ENCODE measurements at places on chromosomes 16 and 17.

DNA sequence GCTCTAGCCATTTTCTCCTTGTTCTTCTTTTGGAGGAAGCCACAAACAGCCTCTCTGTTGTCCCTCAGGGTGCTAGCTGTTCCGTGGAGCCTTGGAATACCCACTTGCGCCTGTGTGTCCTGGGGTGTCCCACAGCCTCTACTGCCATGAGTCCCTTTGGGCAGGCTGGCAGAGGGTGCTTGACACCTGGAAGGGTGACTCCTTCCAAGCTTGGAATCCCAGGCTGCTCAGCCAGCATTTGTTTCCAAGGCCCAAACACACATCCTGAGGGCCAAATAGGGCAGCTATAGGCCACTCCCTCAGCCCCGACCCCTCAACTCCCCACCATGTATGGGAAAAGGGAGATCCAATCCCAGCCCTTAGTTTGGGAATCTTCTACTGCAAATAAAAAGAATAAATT lies 14.9 kb downstream of the ZNHIT3 start:
- DNase-seq, result no peak

DNA sequence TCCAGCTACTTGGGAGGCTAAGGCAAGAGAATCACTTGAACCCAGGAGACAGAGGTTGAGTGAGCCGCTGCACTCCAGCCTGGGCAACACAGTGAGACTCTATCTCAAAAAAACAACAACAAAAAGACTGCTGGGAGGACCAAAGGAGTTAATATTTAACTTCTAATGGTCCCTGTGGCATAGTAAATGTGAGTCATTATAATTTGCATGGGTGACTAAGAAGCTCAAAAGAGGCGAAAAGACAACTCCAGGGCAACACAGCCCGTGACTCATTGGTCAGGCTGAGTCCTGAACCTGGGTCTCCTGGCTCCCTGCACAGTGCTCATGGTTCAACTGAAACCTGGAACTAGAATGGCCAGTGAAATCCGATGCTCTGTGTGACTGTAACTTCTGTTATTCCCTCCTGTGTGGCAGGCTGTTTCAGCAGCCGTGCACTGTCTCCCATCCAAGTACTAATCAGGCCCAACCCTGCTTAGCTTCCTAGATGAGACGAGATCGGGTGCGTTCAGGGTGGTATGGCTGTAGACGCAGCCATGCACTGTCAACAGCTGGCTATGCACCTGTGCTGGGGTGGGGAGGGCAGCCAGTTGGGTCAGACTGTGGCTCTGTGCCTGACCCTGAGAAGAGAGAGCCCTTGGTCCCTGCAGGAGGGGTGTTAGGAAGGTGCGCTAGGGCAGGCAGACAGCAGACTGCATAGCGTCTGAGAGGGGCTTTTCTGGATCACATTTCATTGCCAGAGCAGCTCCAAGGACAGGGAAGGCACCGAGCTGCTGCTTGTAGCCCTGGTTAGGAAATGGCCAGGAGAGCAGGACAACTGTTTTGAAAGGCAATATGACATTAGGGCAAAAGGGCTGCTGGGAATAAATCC lies 14.5 kb upstream of the GPRC5C start:
- peak; percentile 89 for DNase-seq

- DNase-seq, result no peak
Measured at GRCh38 chr16:78503602-78504001, 404.1 kb downstream of the WWOX start.

GRCh38 chr16:75038036-75038858 lies 39.4 kb downstream of the ZNRF1 start:
- DNase-seq, result no peak

GRCh38 chr16:69904495-69905170 lies 46.5 kb upstream of the CLEC18A start:
- no peak for DNase-seq

DNA sequence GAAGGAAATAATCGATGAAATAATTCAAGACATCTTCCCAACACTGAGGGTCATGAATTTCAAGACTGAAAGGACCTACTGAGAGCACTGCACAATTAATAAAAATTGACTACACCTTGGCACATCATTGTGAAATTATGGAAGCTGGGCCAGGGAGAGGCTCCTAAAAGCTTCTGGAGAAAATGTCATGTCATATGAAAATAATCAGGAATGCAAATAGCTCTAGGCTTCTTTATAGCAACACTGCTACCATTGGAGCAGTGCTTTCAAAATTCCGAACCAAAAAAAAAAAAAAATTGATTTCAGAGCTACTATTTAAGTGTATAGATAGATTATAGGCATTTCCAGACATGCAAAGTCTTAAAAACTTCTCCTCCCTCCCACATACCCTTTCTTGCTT lies 6.4 kb upstream of the ALOX15B start:
- DNase-seq, result no peak

GRCh38 chr17:63631062-63631461 lies 8.8 kb downstream of the MAP3K3 start:
- DNase-seq, result no peak

DNA sequence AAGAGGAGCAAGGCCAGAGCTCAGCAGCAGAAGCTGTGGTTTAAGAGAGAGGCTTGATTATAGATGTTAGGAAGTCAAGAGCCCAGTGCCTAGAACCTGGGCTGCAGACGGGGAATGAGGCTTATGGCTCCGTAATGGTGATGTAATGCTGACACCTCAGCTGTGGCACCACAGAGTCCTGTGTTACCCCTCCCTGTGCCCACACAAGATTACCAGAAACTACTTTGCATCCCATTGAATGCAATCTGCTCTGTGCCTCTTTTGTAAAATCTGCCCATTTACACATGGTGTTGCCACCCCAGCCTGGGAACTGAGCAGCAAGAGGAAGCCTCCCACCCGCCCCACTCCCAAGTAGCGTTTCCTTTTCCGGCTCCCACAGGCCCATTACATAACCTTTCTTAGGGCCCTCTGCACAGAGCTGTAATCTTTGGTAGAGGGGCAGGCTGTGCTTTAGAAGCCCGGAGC lies 57.0 kb downstream of the PITPNC1 start:
- DNase-seq, result peak; percentile 61

DNA sequence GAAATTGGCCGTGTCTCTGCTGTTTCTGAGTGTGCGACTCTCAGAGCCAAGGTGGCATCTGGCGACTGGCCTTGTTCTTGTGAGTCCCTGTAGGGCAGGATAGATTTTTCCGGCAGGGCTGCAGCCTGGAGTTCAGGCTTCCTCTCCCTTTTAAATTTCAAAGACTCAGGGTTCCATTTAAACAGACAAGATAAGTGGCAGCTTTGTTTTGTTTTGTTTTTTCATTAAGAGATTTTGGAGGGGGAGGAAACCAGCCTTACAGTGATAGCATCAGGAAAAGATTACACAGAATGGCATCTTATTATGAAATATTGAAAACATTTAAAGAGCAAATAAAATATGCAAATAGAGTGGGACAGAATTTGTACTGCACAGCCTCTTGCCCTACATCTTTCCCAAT lies 151.3 kb downstream of the RPTOR start:
- DNase-seq, result no peak

DNA sequence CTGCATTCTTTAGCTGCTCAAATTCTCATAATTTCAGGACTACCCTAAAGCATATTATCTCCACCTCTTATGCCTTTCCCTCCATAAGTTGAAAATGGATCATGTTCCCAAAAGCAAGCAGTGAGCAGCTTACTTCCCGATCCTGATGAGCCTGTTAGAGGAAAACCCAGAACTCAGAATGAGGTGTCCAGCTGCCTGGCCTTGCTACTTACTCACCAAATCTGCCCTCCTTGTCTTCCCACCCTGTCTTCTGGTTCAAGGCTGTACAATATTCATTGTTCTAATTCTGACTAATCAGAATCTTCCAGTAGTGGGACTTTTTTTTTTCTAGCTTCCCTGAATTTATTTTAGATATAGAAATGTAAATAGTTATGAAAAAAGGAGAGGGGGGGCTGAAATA lies 10.8 kb downstream of the LYRM1 start:
- no peak for DNase-seq

- peak; percentile 87 for DNase-seq
Measured at GRCh38 chr17:17994271-17995069, 21.8 kb downstream of the DRC3 start.

- no peak for DNase-seq
Measured at GRCh38 chr17:31279401-31279800, 17.6 kb downstream of the OMG start.

- DNase-seq, result no peak
Measured at GRCh38 chr16:81817296-81817695, 38.2 kb downstream of the PLCG2 start.

DNA sequence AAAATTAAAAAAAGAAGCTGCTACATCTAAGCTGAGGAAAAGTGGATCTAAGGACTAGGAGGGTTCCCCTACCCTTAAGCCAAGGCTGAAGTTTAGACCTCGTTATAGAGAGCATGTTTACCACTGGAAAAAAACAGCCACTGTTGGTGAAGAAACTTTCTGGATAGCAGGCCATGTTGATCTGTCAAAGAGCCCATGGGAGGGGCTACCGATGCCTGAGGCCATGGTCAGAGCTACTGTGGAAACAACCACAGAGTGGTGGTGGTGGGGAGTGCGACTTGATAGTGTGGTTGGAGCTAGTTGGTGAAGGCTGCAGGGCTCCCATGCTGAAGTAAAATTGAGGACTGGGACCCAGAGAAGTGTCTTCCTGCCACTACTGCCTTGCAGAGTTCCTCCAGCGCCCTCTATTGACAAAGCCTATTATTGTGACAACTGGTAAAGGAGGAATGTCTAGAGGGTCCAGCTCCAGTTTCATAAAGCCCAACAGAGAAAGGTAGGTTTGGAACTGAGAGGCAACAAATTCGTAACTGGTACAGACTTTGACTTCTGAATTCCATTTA lies 12.7 kb upstream of the FAM20A start:
- DNase-seq, result peak; percentile 86

GRCh38 chr16:82628088-82628423 lies 1.3 kb downstream of the CDH13 start:
- DNase-seq, result no peak

GRCh38 chr16:81073560-81074330 lies 3.3 kb downstream of the C16orf46 start:
- no peak for DNase-seq

- DNase-seq, result no peak
Measured at GRCh38 chr16:85840395-85840794, 40.9 kb downstream of the COX4I1 start.

DNA sequence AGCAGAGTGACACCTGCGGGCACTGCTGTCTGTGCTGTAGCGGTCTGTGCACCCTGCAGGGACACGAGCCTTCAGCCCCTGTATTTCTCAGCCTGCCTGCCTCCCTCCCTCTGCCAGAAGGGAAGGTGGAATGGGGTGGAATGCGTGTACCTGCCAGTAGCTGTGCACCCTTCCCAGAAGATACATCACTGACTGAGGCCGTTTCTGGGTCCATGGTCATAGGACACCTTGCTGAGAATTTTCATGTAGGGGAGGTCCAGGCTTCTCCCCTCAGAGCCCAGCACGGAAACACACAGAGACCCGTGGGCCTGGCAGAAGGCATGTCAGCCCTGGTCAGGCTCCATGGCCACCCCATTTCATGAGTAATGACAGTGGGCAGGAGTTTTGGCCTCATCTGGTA lies 16.5 kb downstream of the DBNDD1 start:
- no peak for DNase-seq

- DNase-seq, result no peak
Measured at GRCh38 chr17:16250635-16251034, 33.6 kb downstream of the PIGL start.

GRCh38 chr17:80395402-80396151 lies 19.4 kb upstream of the ENDOV start:
- no peak for DNase-seq

GRCh38 chr16:23280483-23280967 lies 21.6 kb upstream of the SCNN1B start:
- DNase-seq, result no peak

DNA sequence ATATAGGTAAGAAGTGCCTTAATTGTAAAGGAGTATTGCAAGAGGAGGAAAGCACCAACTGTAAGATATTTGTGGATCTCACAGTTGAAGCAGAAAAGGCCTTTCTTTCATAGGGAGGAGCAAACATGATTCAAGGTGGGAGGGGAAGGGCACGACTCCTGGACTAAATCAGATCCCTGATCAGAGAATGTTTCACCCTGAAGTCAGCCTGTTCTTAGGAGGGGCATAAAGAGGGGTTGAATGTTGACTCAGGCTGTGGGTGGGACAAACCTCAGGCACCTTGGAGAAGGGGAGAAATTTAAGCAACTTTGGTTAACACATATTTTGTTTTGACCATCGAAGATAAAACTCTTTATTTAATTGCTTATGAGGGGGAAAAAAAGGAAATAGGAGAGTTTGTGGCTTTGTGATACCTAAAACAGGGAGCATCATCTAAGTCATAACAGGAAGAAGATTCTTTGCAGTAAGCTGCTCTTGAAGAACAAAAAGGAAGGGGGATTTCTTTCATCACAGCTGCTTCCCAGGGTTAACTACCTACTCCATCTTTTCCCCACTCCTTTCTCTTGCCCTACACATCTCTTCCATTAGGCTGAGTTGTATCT lies 158.6 kb upstream of the ZNF267 start:
- DNase-seq, result no peak

GRCh38 chr16:12544477-12545296 lies 259.0 kb downstream of the CPPED1 start:
- no peak for DNase-seq

DNA sequence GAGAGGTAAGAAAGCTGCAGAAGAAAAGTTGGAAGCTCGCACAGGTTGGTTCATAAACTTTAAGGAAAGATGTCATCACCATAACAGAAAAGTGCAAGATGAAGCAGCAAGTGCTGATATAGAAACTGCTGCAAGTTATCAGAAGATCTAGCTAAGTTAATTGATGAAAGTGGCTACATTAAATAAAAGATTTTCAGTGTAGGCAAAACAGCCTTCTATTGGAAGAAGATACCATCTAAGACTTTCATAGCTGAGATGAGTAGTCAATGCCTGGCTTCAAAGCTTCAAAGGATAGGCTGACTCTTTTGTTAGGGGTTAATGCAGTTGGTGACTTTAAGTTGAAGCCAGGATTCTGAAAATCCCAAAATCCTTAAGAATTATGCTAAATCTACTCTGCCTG lies 24.0 kb downstream of the CYLD start:
- DNase-seq, result no peak

DNA sequence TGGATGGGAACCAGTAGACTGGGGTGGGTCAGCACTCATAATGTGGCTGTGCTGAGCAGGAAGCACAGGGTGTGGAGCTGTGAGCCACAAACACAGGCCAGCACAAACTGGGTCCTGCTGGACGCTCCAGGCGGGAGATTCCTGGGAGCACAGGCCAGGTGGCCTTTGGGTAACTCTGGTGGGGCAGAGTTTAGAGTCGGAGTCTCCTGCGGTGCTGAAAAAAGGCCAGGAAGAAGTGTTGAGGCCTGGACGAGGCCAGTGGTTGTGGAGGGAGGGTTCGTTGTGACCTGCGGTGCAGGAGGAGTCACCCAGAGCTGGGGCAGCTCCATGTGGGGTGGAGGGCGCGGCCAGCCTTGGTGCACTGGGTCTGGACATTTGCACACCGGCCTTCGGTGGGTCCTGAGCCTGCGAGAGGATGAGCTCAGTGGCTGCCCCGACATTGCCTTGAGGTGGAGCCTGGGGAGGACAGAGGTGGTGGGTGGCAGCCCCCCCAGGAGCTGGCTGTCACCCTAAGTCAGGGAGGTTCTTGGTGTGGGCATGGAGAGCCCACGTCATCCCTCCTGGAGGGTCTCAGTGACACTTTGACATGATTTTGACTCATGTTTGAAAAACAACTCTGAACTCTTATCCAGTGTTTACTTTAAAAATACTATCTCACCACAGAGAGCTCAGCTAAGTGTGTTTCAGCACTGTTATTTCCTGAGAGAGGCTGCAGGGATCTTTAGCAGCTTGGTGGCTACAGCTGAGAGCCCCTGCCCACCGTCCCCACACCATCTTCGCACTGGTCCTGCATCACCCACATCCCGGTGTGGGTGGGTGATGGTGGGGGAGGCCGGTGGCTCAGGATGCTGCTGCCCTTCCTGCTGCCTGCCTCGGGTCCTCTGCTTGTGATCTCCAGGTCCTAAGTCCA lies 98.7 kb downstream of the NPIPB11 start:
- no peak for DNase-seq
